OCI-LY7 (cell line): ENCODE measurements at places on chromosomes 3 and 15.
A peak's percentile ranks its signal among the peaks of the same experiment; 100 is the strongest.

- DNase-seq: peak; percentile 69
Observed at GRCh38 chr15:74399511-74400312, 32.3 kb upstream of the CYP11A1 start.

- no peak for DNase-seq
Observed at GRCh38 chr3:52525680-52526561, 7.7 kb downstream of the NT5DC2 start.

- DNase-seq: no peak
Observed at GRCh38 chr15:71547011-71547410, 263.3 kb upstream of the NR2E3 start.

DNA sequence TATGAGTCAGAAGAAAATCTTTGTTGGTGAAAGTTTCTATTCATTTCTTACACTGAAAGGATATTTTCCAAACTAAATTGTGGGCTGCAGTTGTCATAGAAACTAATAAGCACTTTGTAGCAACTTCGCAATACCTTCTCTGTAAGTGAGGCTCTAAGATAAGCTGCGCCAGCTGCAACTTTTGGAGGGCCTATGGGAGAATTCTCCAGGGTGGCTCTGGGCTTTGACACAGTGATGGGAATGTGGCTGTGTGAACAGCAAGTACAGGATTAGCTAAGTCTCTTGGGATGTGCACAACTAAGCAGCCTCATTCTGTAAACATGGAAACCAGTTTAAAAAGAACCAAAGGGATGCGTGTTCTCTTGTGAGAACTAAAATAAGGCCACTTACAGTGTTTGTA lies 124.6 kb upstream of the SGO1 start:
- DNase-seq: no peak
